ENCODE measurements at places on chromosomes 5 and 9. TPM values are rescaled to one million over a fixed set of nuclear protein-coding genes. Genes with fewer than 3 reads are reported as not detected.

Gene DNAH5
- total RNA-seq: 1.2 TPM

Gene FOXD1
- total RNA-seq: 0.53 TPM

Gene PCDHA1
- total RNA-seq: not detected

Gene ANKRA2
- 14.7 TPM for total RNA-seq

Data from myometrial cell (primary cell).